Left cardiac atrium (tissue), 4 donors: ENCODE measurements at places on chromosomes 12 and 14. TPM values are rescaled to one million over a fixed set of nuclear protein-coding genes. Genes with fewer than 3 reads are reported as not detected.

Gene RHEBL1
- 0.41 TPM for total RNA-seq

Gene LUM
- 180 TPM for total RNA-seq

Gene SLC25A47
- not detected for total RNA-seq

Gene LRTM2
- not detected for total RNA-seq

Gene SLC4A8
- 0.71 TPM for total RNA-seq

Gene ASCL1
- not detected for total RNA-seq

Gene TSPAN19
- not detected for total RNA-seq

Gene JPH4
- total RNA-seq, result 0.68 TPM

Gene TMEM132C
- total RNA-seq, result 11.1 TPM

Gene EID3
- 1.7 TPM for total RNA-seq

Gene CLMN
- 11.1 TPM for total RNA-seq

Gene ASB2
- 102 TPM for total RNA-seq

Gene RNASE9
- not detected for total RNA-seq
